DMS79 (cell line): ENCODE measurements at places on chromosomes 3 and 15.

- no peak for DNase-seq
These were observed 421.0 kb upstream of the RBMS3 start for GRCh38 chr3:28859897-28860296.

- DNase-seq = no peak
These were observed 5.2 kb downstream of the ITIH1 start for GRCh38 chr3:52782412-52783210.

- DNase-seq = no peak
These were observed 102.4 kb upstream of the UBE3A start for GRCh38 chr15:25541228-25541627.

GRCh38 chr3:21524133-21524532 lies 226.9 kb downstream of the ZNF385D start:
- DNase-seq = no peak

- DNase-seq = no peak
These were observed 20.5 kb downstream of the CCR9 start for GRCh38 chr3:45906681-45907407.

- DNase-seq = no peak
These were observed 2.4 kb upstream of the PDCD6IP start for GRCh38 chr3:33795856-33796536.

DNA sequence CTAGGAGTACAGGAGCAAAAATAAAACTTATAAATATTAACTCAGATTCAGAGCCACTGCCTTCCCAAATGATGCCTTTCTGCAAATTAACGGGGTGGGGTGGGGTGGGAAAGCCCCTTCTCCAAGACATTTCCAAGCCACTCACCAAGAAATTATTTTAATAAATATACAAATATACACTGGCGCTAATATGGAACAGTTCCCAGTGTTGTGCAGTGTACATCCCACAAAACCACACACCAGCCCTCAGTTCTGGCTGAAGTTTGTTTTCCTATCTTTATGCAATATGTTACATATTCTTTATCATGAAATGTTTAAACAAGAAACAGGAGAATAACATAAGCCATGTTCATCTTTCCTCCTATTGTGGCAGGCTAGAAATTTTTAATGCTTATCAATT lies 53.0 kb upstream of the GYG1 start:
- no peak for DNase-seq

DNA sequence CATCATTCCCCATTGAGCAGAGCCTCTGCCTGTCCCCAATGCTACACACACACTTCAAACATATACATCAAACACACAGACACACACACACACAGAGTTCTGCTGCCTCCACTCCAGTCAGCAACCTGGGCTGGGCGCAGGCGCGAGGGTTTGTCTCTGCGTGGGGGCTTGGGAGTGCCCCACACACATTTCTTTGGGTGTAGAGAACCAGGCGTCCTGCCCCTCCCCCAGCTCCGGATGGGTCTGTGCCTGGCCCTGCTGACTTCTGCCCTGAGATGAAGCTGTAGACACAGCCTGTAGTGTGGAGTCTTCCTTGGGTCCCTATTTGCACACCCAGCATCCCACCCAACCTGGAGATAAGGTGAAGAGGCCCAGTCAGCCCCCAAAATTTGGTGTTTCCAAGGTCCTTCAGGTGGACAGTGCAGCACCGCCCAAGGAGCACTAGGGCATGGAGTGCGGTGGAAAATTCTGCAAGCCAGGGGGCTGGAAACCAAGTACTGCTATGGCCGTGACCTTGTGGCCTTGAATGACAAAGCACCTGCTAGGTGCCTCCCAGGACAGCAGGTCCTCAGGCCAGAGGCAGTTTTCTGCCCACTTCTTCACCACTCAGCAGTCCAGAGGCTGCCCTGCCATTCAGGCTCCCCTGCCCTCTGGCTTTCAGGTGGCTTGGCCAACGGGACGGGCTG lies 26.8 kb downstream of the FBXW12 start:
- no peak for DNase-seq

- no peak for DNase-seq
These were observed 84.0 kb downstream of the DIPK2A start for GRCh38 chr3:144055604-144056003.

GRCh38 chr3:127090218-127091160 lies 102.4 kb upstream of the PRR23E start:
- DNase-seq = no peak
